NCI-H2081 (cell line): ENCODE measurements at places on chromosomes 12 and 14.

DNA sequence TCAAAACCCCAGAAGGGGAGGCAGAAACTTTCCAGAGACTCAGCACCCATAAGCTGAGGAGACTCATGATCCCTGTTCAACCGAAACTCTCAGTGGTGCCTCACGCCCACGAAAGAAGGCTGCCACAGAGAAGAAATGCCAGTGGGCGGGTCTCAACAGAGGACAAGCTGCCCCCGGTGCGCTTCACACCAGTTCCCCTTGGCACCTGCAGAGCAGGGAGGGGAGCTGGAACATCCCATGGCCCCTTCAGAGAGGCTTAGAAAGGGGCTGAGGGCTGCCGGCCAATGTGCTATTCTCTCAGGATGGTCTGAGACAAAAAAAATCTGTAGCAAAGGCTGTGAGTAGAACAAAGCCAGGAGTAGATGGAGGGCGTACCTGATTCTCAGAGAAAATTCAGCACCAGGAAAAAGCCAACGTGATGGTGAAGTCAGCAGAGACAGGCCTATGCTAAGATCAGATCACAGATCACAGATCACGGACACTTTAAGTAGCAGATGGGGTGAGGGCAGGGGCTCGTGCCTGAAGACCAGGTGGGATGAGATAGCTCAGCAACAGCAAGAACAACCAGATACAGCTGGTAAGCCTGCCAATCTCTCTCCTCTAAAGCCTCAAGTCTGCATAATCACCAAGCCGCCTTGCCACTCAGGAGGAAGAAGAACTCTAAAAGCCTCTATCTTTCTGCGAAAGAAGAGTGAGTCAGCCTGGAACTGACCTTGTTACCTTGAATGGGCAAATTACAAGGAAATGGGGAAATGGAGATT, 206.4 kb upstream of the GRIP1 start:
- DNase-seq: no peak

GRCh38 chr12:307406-307805, 44.8 kb upstream of the SLC6A13 start:
- DNase-seq: no peak

GRCh38 chr14:68463705-68464374, 329.0 kb downstream of the ZFP36L1 start:
- no peak for DNase-seq

- no peak for DNase-seq
These were observed 5.9 kb downstream of the SERPINA6 start for GRCh38 chr14:94317259-94317658.

GRCh38 chr14:48670939-48671338, 915.2 kb downstream of the RPS29 start:
- DNase-seq: no peak

GRCh38 chr12:101923045-101923718, 45.8 kb downstream of the DRAM1 start:
- no peak for DNase-seq

GRCh38 chr12:114408886-114409851, 3.2 kb upstream of the TBX5 start:
- no peak for DNase-seq

DNA sequence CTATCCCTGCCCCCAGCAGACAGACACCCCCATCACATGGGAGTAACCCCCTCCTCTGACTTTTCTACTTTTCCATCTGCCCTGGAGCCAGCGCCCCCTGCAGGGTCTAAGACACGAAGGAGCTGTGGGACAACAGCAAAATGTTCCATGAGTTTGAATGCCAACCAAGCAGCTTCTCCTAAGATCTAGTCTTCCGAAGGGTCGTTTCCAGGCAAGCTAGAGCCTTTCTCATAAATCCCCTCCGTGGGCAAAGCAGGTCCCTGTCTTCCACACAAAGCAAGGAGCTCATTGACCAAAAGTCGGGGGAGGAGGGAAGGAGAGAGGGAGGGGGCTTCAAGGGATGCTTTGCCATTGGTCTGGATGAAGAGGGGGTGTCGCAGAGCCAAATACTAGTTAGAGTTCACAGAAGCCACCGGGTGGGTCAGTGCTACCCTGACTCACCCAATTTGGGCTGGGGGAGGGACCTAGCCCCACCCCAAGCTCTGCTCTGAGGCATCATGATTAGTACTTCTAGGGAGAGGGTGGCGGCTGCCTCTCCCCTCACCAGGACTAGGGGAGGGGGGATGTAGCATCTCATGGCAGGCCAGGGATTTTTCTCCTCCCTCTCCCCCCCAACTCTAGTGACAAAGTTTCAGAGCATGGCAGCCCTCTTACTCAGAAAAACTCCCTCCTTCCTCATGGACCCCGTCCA, 1.6 kb downstream of the MSI1 start:
- DNase-seq: no peak

GRCh38 chr14:57845802-57846531, 19.9 kb downstream of the SLC35F4 start:
- no peak for DNase-seq

- DNase-seq: no peak
These were observed 288.8 kb downstream of the TMEM132D start for GRCh38 chr12:129615001-129615400.

- peak; percentile 36 for DNase-seq
These were observed 24.9 kb downstream of the SLC6A12 start for GRCh38 chr12:188910-189621.

GRCh38 chr14:99387880-99388279, 92.8 kb downstream of the SETD3 start:
- no peak for DNase-seq

DNA sequence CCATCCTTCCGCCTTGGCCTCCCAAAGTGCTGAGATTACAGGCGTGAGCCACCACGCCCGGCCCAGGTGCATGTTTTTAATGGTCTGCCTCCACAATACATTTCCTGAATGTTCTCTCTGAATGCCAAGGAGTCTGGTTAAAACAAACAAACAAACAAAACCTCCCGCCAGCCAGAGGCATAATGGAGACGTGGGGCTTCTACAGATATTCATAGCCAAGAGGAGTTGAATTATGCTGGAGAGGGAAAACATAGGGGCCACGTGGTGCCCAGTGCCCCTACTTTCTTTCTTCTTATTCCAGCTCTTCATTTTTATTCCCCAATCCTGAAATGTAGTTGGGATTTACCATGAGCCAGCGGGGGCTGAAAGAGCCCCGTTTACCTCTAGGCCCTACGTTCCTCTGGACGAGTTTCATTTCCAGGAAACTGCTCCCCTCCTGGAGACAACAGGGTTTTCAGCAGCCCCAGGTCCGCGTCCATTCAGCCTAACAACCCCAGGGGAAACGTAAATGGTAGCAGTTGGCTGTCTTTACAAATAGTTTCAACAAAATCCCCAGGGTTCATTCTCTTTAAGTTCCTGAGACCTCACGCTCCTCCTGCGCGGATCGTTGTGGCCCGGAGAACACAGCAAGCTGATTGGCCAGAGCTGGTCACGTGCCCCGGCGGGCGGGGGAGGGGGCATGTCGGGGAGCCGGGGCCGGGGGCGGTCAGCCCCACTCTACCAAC, 108.5 kb upstream of the ESRRB start:
- no peak for DNase-seq

DNA sequence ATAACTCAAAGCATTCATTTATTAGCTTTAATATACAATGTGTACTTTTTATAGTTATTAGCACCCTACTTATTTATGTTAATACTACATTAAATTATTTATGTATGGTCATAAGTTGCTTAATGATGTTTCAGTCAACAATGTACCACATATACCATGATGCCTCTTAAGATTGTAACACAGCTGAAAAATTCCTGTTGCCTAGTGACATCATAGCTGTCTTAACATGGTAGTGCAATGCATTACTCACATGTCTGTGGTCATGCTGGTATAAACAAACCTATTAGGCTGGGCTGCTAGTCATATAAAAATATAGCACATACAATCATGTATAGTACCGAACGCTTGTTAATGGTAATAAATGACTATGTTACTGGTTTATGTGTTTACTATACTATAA, 120.4 kb downstream of the ANO6 start:
- DNase-seq: no peak

- DNase-seq: no peak
These were observed 483.4 kb downstream of the LRFN5 start for GRCh38 chr14:42090122-42090521.

- no peak for DNase-seq
These were observed 21.9 kb downstream of the ZFYVE21 start for GRCh38 chr14:103737432-103738045.

GRCh38 chr14:68686724-68687123, 106.1 kb downstream of the ZFP36L1 start:
- no peak for DNase-seq

DNA sequence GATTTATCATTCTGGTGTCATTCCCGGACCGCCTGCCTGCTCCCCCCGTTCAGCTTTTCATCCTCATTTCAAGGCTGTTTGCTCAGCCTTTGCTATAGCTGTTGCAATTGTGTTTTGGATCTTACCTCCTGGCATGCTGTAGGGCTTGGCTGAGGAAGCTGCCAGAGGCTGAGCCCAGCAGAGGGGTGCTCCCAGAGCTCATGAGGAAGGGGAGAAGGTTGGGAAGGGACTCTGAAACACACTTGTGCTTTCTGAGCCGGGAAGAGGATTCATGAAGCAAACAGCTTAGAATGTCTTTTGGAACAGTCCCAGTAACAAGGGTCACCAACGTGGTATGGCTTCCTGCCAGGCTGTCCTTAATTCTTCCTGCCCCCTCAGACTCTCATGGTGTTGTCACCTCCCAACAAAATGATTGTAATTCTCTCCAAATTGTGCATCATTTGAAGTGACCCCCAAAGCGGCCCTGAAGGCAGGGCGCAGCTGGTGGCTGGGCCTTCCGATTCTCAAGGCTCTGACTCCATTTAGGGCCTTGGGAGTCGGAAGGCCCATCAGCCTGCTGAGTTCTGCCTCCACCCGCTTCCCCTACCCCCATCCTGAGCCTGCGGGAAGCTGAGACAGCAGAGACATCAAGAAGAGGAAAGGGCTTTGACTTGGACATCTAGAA, 111.9 kb upstream of the ARHGAP5 start:
- no peak for DNase-seq

- DNase-seq: no peak
These were observed 230.7 kb upstream of the SRRM4 start for GRCh38 chr12:118750666-118751065.

GRCh38 chr12:92939116-92939515, 10.0 kb upstream of the EEA1 start:
- DNase-seq: no peak

DNA sequence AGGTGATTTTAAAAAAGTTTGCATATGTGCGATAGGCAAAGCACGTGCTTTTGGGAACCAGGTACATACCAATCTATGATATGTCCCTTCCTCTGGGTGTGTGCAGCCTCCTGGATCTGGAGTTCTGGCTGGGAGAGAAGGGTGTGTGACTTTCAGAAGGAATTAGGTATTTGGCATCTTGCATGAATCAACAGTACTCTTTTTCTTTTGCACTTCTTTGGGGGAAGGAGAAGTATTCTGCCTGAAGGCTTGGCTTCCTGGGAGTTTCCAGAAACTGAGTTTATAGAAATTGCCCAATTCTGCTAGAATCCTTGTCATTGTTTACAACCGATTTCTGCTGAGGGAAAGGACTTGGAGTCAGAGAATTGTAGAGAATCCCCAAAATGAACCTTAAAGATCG, 2.9 kb upstream of the CLMN start:
- DNase-seq: no peak

DNA sequence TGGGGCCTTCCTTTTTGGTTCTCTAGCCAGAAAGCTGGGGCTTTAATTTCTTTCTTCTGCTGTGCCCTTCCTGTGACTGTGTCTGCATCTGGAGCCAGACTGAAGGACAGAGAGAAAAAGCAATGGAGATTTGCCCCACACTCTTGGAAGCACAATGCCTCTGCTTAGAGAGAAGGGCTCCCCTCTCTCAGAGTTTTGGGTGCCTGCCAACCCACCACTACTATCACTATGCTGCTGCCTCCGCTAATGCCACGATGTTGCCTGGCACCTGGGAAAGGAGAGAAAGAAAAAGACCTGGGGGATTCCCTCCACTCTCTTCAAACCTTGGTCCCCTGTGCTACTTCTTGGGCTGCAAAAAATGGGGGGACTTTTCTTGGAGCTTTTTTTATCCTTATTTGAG, 52.6 kb downstream of the TMEM260 start:
- DNase-seq: no peak

DNA sequence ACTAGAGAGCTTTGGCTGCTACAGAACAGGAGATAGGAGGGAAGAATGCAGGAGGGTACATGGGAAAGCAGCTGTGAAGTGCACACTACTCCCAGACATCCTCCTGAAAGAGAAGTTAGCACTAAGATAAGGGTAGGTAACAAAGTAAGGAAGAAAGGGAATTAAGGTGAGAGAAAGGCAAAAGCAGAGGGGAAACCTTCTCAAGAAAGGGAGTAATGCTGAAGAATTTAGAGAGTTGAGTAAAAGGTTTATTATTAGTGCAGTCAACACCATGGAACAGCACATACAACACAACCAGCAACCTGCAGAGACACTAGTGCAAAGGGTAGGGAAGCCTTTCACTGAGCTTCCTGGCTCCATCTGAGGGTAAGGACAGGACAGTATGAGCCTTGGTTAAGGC, 15.0 kb upstream of the SMARCC2 start:
- no peak for DNase-seq

DNA sequence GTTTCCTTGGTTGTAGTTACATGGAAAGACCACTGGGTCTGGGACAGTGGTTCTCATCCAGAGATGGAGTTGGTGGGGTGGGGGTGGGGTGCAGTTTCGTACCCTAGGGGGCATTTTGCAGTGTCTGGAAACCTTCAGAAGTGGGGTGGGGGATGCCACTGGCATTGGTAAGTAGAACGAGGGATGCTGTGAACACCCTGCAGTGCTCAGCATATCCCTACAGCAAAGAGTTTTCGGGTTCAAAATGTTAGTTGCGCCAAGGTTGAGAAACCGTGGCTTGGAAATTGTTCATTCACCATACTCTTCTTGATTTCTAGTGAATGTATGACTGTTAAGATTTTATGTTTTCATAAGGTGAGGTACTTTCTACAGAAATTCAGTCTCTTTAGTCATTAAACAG, 28.7 kb downstream of the TRAF3 start:
- no peak for DNase-seq

GRCh38 chr12:130124605-130125244, 37.5 kb upstream of the FZD10 start:
- DNase-seq: no peak

GRCh38 chr12:58570411-58570810, 349.9 kb downstream of the LRIG3 start:
- DNase-seq: no peak

DNA sequence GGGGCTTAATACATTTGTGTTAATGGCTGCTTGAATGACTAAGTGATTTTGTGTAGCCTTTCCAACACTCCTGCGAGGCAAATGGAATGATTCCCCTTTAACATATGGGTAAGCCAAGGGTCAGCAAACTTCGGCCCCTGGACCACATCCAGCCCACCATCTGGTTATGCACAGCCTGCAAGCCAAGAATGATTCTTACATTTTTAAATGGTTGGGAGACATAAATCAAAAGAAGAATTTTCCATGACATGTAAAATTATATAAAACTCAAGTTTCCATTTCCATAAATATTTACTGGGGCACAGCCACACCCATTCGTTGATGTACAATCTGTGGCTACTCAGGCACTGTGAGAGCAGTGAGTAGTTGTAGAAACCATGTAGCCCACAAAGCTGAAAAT, 9.0 kb downstream of the SLC8B1 start:
- DNase-seq: no peak

GRCh38 chr12:20616093-20616492, 79.0 kb upstream of the SLCO1C1 start:
- DNase-seq: no peak
